ENCODE measurements at places on chromosomes 6 and 20.

- no peak for DNase-seq
Observed at GRCh38 chr6:159929819-159930218, 39.0 kb downstream of the MAS1 start.

DNA sequence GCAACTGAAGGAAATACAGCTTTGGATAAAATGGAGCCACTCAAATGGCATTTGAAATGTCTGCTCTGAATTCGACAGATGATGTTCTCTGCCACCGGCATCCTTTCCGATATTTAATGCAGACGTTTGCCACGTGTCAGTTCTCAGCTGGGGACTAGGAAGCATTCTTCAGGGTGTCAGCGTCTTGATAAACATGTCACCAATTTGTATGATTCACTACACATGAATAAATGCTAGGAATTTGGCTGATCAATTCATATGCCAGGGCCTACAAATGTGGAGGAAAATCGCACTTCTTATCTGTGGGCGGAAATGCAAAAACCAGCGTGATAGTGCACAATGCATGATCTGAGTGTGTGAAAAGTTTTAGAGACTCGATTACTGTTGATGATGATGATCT is 169.5 kb downstream of the SLC24A3 start:
- no peak for DNase-seq

- DNase-seq, result no peak
Observed at GRCh38 chr6:115643762-115644161, 416.9 kb downstream of the FRK start.

- no peak for DNase-seq
Observed at GRCh38 chr20:6882561-6883291, 115.2 kb downstream of the BMP2 start.

GRCh38 chr6:151154418-151154817 is 85.3 kb upstream of the AKAP12 start:
- no peak for DNase-seq

DNA sequence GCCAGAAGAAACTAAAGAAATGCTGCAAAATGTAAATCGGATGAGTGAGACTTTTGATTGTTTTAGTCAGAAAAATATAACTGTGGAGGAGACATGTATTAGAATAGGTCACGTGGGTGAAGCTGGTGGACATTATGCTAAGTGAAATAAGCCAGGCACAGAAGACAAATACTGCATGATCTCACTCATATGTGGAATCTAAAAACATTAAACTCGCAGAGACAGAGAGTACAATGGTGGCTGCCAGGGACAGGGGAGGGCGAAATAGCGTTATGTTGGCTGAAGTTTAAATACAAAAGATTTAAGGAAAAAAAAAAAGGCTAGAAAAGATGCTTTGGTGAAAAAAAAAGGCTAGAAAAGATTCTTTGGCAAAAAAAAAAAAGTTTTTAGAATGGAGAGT is 63.5 kb upstream of the HDDC2 start:
- no peak for DNase-seq

DNA sequence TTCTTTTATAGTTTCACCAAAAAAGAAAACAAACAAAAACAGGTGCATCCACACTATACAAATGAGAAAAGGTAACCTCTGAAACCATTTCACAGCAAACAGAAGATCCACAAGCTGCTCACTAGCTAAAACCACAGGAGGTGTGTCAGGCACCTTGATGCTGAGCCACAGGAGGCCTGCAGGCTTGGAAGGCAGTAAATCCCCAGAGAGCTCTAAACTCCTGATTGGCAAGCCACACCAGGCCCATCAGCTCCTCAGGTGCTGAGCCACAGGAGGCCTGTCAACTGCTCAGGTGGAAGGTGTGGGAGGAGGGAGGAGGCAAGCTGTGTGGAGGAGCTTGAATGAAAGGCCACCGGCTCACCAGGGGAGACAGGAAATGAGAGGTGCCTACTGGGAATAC is 273.0 kb downstream of the PKHD1 start:
- DNase-seq, result no peak

DNA sequence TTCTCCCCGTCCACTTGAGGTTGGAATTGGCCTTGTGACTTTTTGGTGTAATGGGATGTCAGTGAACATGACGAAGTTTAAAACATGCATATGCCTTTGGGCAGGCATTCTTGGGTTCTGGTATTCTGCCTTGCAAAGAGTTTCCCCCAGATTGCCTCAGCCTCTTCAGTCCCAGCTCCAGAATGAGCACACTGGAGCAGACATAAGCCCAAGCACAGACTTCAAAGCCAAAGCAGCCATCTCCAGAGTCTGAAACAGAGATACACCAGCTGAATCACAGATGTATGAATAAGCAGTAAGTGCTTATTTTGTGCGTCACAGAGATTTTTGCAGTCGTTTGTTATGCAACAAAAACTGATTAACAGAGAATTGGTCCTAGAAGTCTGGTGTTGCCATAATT is 546.0 kb downstream of the FRK start:
- DNase-seq, result no peak

DNA sequence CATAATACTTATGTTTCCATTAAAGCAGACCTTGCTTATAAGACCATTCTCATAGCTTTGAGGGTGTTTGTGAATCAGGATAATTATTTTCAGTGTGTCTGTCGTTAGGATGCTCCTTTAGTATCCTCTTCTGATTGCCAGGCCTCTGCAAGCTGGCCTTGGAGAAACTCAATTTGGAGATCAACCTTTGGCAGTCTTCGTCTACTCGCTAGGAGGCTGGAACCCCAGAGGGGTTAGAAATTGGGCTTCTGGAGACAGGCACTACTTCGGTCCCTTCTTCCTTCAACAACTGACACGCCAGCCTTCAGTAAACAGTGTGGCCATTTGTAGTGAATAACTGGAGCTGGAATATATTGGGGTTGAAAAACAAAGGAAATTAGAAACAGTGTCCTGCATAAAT is 100.8 kb upstream of the CITED2 start:
- DNase-seq, result no peak

DNA sequence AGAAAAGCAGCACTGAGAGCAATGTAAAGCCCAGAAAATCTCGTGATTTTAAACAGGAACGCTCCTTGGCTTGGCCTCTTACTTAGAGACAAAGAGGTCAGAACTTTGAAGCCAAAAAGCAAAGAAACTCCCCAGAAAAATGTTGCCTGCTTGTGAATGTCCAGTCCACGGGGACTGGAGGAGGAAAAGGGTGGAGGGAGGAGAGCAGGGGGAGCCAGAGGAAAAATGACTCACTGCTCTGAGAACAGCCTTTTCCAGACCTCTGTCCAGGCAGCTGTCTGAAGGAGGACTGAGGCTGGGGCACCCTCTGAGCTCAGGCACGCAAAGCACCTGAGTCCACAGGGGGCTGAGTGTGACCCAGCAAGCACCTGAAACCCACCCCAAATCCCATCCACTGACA is 64.7 kb downstream of the TRAM2 start:
- no peak for DNase-seq

- DNase-seq, result no peak
Observed at GRCh38 chr6:149250951-149251350, 66.6 kb upstream of the TAB2 start.

All from progenitor cell of endocrine pancreas (in vitro differentiated cells).